ENCODE measurements at places on chromosomes 1 and 21.

DNA sequence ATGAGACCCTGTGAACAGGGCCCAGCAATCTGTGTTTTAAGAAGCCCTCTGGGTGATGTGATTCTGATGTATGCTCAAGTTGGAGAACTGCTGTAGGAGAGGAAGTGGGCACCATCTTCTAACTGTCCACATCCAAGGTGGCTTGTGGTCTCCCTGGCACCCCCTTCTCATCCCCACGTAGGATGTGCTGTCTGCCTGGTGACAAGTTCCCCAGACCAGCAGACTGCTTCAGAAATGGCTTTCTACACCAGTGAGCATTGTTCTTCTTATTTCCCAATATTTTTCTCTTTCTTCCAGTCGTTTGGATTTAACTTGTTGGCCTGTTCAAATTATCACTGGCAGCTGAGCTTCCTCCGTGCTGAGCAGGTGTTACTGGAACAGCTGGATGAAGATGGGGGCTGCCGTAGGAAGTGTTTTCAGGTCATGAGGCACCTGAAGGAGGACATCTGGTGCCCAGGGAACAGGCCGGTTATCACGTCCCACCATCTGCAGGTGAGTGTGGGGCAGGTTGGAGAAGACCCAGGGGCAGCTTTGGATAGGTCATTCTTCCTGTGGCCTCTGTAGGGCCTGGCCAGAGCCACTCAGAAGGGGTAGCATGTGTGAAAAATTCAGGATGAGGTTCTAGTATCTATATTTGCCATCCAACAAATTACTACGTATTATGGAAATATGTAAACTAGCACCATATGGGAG, 16.8 kb downstream of the MAB21L3 start:
- no peak for DNase-seq

- no peak for DNase-seq
These were observed 24.7 kb upstream of the DNASE2B start for GRCh38 chr1:84373436-84374141.

DNA sequence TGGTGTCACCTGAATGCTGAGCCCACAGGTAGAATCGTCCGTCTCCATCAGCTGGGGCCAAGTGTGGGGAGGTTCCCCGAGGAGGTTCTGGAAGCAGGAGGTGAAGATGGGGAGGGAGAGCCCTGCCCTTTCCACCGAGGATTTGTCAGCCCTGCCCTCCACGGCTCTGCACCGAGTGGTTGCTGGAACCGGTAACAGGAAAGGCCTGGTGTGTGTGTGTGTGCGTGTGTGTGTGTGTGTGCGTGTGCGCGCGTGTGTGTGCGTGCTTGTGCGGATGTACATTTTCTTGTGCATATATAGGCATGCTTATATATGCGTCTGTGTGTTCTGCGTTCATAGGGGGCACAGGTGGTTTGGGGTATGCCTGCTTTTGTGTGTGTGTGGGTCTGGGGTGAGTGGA, 3.5 kb downstream of the NBL1 start:
- DNase-seq = no peak

DNA sequence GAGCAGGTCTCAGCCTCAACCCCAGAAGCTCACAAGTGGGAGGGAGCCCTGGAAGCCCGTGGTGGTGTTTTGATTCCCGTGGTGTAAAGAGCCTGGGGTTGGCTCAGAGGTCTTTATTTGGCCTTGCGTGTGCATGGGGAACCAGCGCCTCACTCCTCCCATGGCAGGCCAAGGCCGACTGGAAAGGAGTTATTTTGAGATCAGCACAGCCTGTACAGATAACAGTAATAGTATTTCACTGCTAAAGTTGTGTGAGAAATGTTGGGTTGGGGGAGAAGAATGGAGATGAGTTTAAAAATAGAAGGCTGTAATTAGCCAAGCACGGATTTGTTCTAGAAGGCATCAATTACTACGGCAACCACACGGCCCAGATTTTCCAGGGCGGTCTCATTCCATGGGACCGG, 186.5 kb downstream of the DYRK1A start:
- no peak for DNase-seq

DNA sequence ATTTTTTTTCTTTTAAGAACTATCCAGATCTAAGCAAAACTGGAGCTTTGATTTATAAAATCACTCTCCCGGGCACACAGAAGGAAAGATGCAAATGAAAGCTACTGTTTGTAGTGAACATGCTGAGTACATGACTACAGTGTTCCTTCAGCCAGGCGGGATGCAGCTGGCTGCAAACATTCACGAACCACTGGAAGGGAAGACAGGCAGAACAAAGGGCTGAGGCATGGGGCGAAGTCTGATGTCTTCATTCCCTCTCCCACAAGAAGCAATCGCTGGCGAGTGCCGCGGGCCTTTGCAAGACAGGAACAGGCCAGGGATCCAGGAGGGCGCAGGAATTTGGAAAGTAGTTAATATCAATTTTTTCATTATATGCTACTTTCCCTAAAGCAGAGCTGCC, 257.9 kb upstream of the AJAP1 start:
- no peak for DNase-seq

GRCh38 chr21:26877018-26877417, 31.8 kb upstream of the ADAMTS1 start:
- DNase-seq = no peak

- DNase-seq = no peak
These were observed 21.7 kb downstream of the RNF187 start for GRCh38 chr1:228508840-228509415.

GRCh38 chr1:205066141-205066818, 18.0 kb downstream of the TMEM81 start:
- DNase-seq = no peak

GRCh38 chr1:174788981-174789380, 210.8 kb upstream of the CACYBP start:
- no peak for DNase-seq

DNA sequence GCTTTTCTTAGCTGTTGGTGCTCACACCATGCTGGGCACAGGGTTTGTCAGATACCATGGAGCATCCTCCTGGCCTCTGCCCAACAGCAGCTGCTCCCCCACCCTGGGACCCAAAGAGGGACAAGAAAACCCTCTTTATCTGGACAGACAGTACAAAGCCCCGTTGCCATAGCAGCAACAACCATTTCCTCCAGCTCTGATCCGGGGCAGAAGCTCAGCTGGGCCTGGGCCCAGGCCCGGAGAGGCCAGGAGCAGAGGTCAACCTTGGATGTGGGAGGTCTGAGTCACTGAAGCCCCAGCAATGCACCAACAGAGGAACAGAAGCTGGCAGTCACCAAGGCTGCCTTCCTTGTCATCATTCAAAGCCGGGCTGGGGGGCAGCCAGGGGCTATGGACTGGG, 228.4 kb upstream of the POU3F1 start:
- no peak for DNase-seq

DNA sequence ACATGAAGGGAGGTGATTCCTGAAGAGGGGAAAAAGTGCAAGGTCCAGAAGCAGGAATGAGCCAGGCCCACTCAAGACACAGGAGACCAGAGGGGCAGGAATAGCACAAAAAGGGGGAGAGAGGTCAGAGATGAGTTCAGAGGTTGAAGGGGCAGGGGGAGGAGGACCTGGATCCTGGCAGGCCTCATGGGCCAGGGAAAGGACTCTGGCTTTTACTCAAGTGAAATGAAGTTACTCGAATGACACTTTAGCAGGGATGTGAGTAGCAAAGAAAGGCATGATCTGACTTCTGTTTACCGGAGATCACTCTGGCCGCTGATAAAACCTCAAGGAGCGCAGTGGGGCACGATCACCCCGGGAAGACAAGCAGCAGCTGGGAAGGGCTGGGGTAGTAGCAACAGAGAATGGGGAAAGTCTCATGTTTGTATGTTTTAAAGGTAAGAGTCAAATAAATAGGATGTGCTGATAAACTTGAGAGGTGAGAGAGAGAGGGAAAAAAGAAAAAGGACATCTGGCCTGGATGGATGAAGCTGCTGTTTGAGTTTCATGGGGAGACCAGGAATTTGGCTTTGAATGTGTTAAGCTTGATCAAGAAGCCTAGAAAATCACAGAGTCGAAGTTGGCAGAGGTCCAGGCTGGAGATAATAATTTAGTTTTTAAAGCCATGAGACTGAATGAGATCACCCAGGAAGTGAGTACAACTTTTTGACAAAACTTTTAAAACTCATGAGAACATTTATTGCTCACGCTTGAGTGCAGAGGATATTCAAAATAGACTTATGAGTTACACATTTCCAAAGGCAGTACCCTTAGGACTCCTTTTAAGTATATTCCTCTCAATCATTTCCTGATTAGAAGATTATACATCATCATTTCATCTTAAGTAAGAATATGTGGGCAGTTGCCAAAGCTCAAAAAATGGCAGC, 156.0 kb downstream of the RERE start:
- no peak for DNase-seq

DNA sequence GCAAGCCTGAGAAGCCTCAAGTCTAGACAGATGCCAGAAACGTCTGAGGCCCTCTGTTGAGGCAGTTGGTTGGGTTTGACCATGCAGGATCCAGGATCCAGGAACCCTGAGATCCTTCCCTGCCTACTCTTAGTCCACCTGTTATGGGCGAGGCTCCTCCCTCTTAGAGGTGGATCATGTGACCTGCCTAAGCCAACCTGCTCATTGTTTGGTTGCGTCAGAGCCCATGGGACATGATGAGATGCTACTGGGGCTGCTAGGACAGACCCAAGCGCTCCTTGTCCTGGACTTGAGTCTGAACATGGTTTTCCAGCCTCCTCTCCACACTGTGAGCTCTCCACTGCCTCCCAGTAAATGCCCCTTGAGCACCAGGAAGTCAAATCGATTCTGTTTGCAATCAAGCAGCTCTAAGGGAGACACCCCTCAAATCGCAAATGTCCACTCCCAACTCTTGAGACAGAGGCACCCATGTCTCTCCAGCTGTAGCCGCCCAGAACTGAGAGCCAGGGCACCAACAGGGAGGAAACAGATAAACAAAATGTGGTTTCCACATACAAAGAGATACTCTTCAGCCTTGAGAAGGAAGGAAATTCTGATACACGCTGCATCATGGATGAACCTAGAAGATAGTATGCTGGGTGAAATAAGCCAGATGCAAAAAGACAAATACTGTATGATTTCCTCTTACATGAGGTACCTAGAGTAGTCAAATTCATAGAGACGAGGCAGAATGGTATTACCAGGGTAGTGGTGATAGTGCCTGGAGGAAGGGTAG, 31.7 kb upstream of the WNT4 start:
- DNase-seq = no peak

DNA sequence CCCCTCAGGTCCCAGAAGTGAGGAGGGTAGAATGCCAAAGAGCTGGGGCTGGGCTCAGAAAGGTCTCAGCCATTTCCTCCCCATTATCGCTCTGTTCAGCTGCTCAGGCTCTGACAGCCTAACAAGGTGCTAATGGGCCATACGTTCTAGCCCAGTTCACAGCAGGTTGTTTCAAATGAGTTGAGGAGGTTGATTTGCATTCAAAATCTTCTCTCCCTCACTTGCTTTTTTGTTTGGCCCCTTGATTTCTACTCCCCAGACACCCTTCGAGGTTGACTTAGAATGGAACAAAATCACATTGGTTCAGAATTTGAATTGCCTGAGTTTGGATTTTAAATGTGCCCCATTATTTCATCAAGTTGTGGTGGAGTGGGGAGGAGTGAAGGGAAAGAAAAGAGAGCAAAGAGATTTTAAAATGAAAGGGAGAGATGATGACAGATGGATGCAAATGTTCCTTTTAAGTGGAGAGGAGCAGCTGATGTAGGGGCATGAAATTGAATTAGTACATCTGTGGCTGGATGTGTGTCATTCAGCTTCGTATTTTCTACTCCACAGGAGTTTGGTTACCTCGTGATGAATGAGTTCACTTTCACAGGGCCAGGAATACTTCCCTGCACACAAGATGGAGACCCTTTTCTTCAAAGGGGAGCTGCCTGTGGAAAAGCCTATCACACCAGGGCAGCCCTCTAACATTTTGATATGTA, 425.8 kb upstream of the CAMK1G start:
- DNase-seq = no peak

GRCh38 chr1:109786112-109786480, 22.4 kb upstream of the EPS8L3 start:
- no peak for DNase-seq

GRCh38 chr21:28436286-28436932, 556.3 kb downstream of the LTN1 start:
- DNase-seq = no peak

GRCh38 chr1:205500240-205501233, 3.9 kb upstream of the CDK18 start:
- no peak for DNase-seq

- DNase-seq = peak; percentile 78
These were observed 39.6 kb upstream of the LBR start for GRCh38 chr1:225467193-225468020.

GRCh38 chr1:11729498-11730428, 6.2 kb upstream of the AGTRAP start:
- DNase-seq = no peak

DNA sequence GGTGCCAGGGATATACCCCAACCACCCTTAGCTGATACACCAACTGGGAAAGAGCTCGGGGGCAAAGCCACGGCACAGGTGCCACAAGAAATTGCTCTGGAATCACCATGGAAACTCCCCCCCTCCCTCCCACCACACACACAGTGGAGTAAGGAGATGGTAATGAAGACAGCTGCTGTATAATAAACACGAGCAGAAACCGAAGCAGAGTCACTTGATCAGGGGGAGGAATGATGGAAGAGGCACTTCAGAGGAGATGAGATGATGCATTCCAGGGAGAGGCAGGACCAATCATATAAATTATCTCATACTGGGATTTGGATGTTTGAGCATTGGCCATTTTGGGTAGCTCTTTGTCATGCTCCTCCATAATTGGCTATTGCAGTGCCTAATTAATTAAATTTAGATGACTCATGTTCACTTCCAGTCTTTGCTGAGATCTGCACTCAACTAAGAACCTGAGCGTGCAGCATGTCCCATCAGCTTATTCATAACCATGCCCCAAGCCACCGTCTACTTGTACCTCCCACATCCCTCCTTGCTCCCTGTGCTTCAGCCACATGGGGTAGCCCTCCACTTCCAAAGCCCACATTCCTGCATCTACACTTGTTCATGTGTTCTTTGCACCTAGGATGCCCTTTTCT, 189.5 kb downstream of the ZSCAN20 start:
- DNase-seq = no peak

- DNase-seq = no peak
These were observed 35.9 kb upstream of the CCSAP start for GRCh38 chr1:229378586-229379367.

DNA sequence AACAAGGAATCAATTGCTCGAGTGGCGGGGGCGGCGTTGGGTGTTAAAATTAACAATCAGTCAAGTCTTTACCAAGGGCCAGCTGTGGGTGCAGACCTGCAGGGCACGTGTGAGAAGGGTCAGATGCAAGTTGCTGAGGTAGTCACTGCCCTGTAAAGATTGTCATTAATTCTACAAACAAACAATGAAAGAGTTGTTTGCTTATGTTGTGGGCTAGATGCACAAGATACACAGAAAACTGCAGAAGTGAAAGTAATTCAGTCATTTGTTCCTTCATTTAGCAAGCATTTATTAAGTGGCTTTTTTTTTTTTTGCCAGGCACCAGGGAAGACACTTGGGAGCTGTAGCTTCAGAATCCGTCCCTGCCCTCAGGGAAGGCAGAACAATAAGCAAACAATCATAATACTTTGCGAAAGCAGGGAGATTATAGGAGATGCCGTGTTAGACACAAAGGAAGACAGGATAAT, 79.5 kb downstream of the NR5A2 start:
- no peak for DNase-seq

GRCh38 chr1:88140325-88140724, 543.7 kb upstream of the PKN2 start:
- no peak for DNase-seq
